ENCODE measurements at places on chromosomes 12 and 14. TPM values are rescaled to one million over a fixed set of nuclear protein-coding genes. Genes with fewer than 3 reads are reported as not detected.

The HVCN1 gene
- 1.5 TPM for total RNA-seq

The RNASE4 gene
- 152 TPM for total RNA-seq

DNA sequence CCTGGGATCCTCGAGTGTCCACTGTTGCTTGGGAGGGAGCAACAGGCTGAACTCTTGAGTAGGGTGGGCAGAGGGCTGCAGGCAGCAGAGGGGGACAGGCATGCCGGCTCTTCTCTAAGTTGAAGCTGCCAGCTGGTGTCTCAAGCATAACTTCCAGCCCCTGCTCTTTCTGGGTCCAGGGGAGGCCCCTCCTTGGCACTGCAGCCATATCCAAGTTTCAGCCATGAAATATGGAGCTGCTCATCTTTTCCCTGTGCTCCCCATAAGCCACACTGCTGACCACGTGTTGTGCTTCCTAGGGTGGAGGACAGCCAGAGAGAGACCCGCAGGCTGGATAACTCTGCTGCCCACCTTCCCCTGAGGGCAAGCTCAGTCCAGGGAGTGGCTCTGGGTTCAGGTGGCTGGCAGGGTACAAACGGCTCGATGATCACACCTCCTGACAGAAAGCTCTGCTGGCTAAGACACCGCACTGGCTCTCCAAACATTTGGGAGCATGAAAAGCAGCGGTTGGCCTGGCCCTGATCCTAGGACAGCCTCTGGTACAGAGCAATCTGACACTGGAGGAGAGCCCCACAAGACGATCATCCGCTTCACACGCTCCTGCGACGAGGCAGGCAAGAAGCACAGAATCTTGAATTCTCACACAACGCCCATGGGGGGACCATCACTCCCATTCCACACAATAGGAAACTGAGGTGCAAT lies 79.6 kb downstream of the PITPNM2 start:
- DNase-seq = peak; percentile 88

DNA sequence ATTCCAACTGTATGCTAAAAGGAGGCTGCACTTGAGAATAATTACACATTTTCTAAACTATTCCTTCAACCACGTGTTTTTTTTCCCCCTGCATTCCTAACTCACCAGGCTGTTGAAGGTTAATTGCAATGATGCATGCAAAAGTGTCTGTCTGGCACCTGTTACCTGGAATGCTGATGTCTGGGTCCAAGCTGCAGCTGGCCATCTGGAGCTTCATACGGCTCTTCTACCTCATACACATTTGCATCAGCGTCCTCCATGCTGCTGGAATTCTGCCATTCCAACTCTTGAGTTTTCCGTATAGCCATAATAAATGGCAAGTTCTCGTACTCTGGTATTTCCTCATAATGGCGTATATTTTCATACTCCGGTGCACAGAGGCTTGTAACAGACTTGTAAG lies 8.6 kb downstream of the FGD6 start:
- DNase-seq = no peak

Data from left lobe of liver (tissue), 2 donors.